Muscle of leg (tissue), 16 donors: ENCODE measurements at places on chromosomes 11 and 22. TPM values are rescaled to one million over a fixed set of nuclear protein-coding genes. Genes with fewer than 3 reads are reported as not detected.

- H3K27me3 ChIP-seq: no peaks in the 10 kb centered on the region
- H3K4me1 ChIP-seq: no peaks in the 10 kb centered on the region
- H3K4me3 ChIP-seq: no peak overlapping the region
Observed at GRCh38 chr11:33362051-33362910, 105.1 kb downstream of the HIPK3 start.

DNA sequence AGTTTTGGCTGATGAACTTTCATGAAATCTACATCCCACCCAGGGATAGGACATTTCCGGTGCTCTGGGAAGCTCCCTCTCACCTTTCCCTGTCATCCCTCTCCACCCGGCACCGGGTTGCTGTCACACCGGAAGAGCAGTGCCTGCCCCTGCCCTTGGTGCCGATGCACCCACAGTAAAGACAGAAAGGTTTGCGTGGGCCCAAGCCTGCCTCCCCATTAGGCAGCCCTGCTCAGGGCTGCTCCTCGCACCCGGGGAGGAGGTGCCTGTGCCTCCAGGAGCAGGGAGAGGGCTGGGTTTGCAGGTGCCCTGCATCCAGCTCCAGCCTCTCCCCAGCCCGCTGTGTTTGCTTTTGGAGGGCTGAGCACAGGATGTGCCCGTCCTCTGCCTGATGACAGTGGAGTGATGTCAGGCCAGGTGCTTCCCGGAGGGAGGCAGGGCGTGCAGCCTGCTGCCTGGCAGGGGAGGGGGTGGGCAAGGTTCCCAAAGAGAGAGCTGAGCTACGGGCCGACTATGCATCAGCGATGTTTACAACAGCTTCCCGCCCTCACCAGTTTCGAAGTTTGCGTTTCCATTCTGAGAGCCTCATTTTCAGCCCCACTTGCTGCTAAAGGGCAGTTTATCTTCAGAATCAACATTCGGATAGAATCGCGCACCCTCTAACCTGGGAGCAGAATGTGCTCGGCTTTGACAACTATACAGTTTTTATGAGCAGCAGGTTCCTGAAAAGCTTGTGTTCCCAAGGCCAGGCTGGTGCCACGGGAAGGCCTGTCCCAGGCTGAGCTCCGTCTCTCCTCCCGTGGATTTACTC lies 83.2 kb upstream of the CLDN5 start:
- H3K4me3 ChIP-seq: no peak overlapping the region
- H3K27me3 ChIP-seq: no peaks in the 10 kb centered on the region
- H3K27ac ChIP-seq: peak overlapping the region; percentile 62
- H3K4me1 ChIP-seq: peaks cover 26% of the 10 kb centered on the region
- DNase-seq: peak; percentile 56

DNA sequence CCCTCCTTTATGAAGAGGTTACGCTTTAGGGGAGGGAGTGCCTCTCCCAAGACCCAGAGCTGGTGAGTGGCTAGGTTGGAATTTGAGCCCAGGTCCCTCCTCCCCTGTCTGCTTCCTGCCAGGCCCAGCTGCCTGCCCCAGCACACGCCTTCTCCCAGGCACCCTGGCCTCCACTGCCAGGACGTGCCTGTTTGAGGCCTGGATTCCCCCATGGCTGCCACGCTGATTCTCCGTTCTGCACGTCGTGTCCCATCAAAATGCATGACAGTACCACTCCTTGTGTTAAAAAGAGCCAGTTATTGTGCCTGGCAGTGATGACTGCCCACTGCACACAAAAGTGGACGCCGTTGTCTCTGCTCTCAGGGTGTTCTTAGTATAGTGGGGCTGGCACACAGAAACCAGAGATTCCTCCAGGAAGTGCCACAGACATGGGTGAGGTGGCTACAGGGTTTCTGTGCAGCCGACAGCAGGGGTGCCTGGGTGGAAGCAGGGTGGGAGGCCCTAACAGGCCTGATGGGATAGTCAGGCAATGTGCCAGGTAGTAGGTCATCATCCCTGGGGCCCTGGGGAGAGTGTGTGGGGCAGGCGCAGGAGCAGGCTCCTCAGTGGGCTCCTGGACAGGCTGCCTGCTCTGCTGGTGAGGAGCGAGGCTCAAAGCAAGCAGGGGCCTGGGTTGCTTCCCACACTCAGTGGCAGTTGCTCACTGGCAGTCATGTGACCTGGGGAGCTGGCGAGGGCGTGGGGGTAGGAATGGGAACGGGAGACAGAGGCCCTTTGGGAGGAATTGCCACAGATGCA lies 24.2 kb downstream of the MED15 start:
- no peaks in the 10 kb centered on the region for H3K27me3 ChIP-seq
- peak overlapping the region; percentile 91 for H3K27ac ChIP-seq
- no peak overlapping the region for H3K4me3 ChIP-seq
- peaks cover 21% of the 10 kb centered on the region for H3K36me3 ChIP-seq
- peaks cover 44% of the 10 kb centered on the region for H3K4me1 ChIP-seq

DNA sequence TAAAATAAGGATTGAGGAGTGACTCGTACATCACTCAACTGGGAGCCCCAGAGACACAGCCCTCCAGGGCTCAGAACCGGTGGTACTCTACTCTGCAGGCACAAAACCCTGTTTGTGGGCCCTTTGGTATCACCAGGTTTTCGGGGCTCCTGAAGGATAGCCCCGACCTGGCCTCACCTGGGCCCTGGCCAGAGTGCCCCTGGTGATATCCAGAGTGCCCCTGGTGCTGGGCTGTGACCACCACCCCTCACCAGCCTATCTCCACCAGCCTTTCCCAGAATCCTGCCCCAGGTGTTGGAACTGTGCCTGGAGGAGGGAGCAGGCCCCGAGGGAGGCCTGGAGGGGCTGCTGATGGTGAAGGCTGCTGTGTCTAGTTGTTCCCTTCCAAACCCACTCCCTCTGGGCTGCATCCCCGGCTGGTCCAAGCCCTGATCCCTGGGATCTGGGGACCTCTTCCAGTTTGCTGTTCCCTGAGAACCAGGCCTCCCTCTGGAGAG lies 2.2 kb upstream of the GGT5 start:
- H3K36me3 ChIP-seq: no peaks in the 10 kb centered on the region
- DNase-seq: peak; percentile 36
- H3K4me1 ChIP-seq: peaks cover 52% of the 10 kb centered on the region
- H3K27ac ChIP-seq: peak overlapping the region; percentile 62
- H3K27me3 ChIP-seq: no peaks in the 10 kb centered on the region

FOLH1 gene
- 2.3 TPM for polyA plus RNA-seq

- no peak overlapping the region for H3K4me3 ChIP-seq
- no peak for DNase-seq
- no peaks in the 10 kb centered on the region for H3K27me3 ChIP-seq
- H3K4me1 ChIP-seq: peaks cover 14% of the 10 kb centered on the region
- no peak overlapping the region for H3K27ac ChIP-seq
Observed at GRCh38 chr22:38062791-38063190, 5.6 kb downstream of the PICK1 start.

- H3K4me1 ChIP-seq: peaks cover 6% of the 10 kb centered on the region
- no peak overlapping the region for H3K4me3 ChIP-seq
- no peaks in the 10 kb centered on the region for H3K36me3 ChIP-seq
- no peak for DNase-seq
- no peak overlapping the region for H3K27ac ChIP-seq
Observed at GRCh38 chr11:120510406-120511115, 987 bp upstream of the GRIK4 start.

- peaks cover 7% of the 10 kb centered on the region for H3K4me1 ChIP-seq
- no peak overlapping the region for H3K4me3 ChIP-seq
- no peak for DNase-seq
- no peak overlapping the region for H3K27ac ChIP-seq
Observed at GRCh38 chr11:133928628-133929059, 28.1 kb downstream of the IGSF9B start.

FIBIN gene
- 35.0 TPM for polyA plus RNA-seq

DNA sequence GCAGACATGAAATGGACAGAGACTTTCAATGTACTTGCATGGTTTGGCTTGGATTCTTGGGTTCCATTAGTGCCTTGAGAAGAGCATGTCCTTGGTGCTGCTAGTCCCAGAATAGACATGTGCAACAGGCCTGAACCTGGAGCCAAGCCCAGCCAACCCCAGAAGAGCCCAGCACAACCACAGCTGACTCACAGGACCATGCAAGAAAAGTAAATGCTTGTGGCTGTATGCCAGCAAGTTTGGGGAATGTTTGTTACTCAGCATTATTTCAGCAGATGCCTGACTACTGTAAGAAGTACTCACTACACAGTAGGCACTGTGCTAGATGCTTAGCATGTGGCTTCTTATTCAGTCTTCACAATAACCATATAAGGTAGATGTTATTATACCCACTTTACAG lies 39.2 kb upstream of the HMGXB4 start:
- H3K36me3 ChIP-seq: no peaks in the 10 kb centered on the region
- no peak overlapping the region for H3K27ac ChIP-seq
- H3K4me3 ChIP-seq: no peak overlapping the region
- no peaks in the 10 kb centered on the region for H3K27me3 ChIP-seq

GRCh38 chr11:128897826-128898225 lies 6.7 kb downstream of the KCNJ5 start:
- no peak overlapping the region for H3K27ac ChIP-seq
- peaks cover 24% of the 10 kb centered on the region for H3K27me3 ChIP-seq

IRAG1 gene
- polyA plus RNA-seq: 4.5 TPM

GRCh38 chr22:26825960-26826935 lies 168.9 kb downstream of the MIAT start:
- no peaks in the 10 kb centered on the region for H3K27me3 ChIP-seq
- H3K4me1 ChIP-seq: no peaks in the 10 kb centered on the region
- H3K36me3 ChIP-seq: no peaks in the 10 kb centered on the region
- H3K4me3 ChIP-seq: no peak overlapping the region
- DNase-seq: no peak

CRYBB2 gene
- polyA plus RNA-seq: 0.28 TPM

DNA sequence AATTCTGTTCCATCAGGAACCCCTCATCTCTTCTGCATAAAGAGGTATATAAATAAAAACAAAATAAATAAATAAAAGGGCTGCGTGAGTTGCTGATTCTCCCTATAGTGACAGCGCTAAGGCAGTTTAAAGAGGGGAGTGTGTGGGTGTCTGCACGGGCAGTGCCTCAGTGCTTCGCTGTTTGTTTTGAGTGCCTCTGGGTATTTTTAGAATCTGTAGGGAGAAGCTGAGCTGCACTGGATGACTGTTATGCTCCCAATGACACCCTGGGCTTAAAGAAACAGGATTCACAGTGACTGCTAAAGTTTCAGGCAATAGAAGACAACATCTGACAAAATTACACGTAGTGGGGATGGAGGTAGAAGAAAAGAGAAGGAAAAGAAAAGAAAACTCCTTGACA lies 38.8 kb downstream of the SLC1A2 start:
- H3K27ac ChIP-seq: no peak overlapping the region
- no peaks in the 10 kb centered on the region for H3K36me3 ChIP-seq
- no peaks in the 10 kb centered on the region for H3K27me3 ChIP-seq
- H3K4me3 ChIP-seq: no peak overlapping the region

GRCh38 chr11:65416841-65417701 lies 5.5 kb upstream of the NEAT1 start:
- H3K36me3 ChIP-seq: peaks cover 11% of the 10 kb centered on the region
- H3K27me3 ChIP-seq: no peaks in the 10 kb centered on the region
- H3K4me1 ChIP-seq: peaks cover 70% of the 10 kb centered on the region
- peak overlapping the region; percentile 100 for H3K27ac ChIP-seq
- DNase-seq: no peak
- H3K4me3 ChIP-seq: peak overlapping the region; percentile 7
